ENCODE measurements at places on chromosomes 5 and 9.

DNA sequence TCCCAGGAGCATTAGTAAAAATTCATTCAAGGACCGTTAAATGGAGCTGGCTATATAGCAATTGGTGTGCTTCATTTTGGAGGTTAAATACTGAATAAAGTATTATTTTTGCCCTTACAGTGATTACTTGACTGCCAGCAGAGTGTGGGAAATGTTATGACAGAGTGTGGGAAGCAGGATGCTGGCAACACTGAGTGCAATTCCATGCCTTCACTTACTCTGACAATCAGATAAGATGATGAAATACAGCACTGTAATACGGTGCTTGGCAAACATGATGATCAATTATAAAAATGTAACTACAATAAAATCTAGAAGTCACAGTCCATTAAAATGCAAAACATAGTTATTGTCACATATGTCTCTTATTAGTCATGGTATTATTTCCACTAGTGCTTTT, 651.3 kb downstream of the PTPRD start:
- no peak for DNase-seq

GRCh38 chr9:109107402-109108240, 12.1 kb downstream of the TMEM245 start:
- no peak for DNase-seq

GRCh38 chr5:113035096-113035495, 58.5 kb downstream of the DCP2 start:
- DNase-seq: no peak

- no peak for DNase-seq
Measured at GRCh38 chr5:78753093-78753531, 104.5 kb upstream of the LHFPL2 start.

DNA sequence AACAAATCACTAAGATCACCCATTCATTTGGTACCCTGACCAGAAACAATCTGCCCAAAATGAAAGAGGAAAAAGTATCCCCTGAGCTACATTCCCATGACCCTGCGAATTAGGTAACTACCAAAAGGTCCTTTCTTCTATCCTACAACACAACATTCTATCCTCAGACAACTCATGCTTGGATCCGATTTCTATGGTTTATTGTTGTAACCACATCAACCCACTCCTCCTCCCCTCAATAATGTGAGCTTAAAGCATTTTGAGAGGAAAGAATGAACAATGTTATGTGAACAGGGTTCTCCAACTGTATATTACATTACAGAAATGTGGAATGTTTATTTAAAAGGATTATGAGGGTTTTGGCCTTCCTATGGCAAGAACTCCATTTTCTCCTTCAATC, 4.0 kb downstream of the SLC35D2 start:
- no peak for DNase-seq

DNA sequence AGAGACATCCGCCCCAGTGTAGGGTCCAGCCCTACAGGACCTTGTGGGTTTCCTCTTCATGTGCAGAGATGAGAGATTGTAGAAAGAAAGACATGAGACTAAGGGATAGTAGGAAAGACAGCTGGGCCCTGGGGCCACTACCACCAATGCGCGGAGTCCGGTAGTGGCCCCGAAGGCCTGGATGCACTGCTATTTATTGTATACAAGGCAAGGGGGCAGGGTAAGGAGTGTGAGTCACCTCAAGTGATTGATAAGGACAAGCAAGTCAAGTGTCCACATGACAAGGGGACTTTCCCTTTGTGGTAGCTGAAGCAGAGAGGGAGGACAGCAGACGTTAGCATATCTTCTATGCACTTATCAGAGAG, 6.2 kb upstream of the TMEM141 start:
- DNase-seq: no peak

- DNase-seq: no peak
Measured at GRCh38 chr5:14367364-14367763, 214.2 kb upstream of the OTULINL start.

DNA sequence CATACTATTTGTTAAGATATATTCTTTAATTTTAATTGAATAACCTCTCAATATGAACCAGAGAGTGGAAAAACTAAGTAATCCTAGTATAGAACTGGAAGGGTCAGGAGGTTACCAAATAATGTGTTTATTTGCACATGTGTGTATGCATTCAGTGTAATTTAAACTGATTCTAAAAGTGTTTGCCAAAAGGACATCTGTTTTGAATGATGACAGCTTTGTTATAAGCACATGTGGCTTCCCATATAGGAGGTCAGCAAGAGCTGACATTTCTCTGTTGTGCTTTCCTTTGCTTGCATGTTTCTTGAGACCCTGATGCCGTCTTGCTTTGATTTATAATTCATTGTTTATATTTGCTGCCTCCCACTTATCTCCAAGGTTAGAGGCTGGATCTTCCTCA, 383.4 kb downstream of the BRINP1 start:
- no peak for DNase-seq

GRCh38 chr5:37717613-37718431, 122.0 kb downstream of the GDNF start:
- no peak for DNase-seq

- no peak for DNase-seq
Measured at GRCh38 chr5:14895301-14895700, 23.7 kb upstream of the ANKH start.

DNA sequence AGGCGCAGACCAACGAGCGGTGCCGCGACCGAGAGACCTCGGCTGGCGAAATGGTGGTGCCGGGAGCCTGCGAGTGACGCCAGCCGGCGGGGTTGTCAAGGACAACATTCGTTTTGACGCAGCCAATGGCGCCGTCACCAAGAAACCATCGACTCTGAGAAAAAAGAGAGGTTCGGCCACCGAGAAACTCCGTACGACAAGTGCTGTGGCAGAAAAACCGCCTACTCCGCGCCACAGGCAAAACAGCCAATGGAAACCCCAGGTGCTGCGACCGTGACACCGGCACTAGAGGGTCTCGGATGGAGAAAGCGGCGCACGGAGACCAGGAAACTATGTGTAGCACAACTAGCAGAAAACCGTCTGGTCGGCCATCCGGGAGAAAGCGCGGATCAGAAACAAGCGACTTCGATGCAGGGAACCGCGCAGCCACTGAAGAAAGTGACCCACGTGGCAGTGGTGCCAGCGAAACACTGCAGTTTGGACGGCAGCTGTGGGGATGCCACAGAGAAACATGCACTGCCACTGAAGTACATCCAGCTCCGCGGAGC, 88.8 kb downstream of the ANXA2R start:
- DNase-seq: peak; percentile 39

DNA sequence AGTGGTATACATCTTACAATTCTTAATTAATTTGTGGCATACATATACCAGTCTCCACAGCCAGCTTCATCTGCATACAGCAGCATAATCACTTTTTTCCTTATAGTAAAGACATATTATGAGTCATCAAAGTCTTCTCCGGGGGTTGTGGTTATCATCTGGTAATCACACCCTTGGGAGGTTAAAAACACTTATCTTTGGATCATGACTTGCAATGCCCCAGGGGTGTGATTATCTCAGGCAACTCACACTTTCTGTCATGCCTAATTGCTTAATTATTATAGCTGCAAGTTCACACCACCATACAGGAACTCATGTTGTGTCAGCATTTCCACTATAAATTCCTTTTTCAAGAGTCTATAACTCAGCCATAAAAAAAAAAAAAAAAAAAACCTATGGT, 218.4 kb downstream of the ANXA1 start:
- no peak for DNase-seq

GRCh38 chr9:107588393-107588792, 98.8 kb upstream of the KLF4 start:
- no peak for DNase-seq

DNA sequence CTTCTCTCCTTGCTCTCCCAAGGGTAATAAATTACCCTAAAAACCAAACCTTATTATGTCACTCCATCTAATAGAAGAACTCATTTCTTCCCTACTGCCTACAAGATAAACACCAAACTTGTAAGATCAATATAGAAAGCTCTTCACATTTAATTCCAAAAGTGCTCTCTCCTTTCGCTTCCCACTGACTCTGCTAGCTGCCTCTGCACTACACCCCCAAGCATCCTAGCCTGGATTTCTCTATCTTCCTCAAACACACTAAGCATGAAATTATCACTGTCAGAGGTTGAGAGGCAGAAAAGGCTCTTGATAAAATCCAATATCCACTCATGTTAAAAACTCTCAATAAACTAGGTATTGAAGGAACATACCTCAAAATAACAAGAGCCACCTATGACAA, 162.4 kb downstream of the KCNN2 start:
- no peak for DNase-seq
